ENCODE measurements at places on chromosomes 16 and 17.
A peak's percentile ranks its signal among the peaks of the same experiment; 100 is the strongest.

DNA sequence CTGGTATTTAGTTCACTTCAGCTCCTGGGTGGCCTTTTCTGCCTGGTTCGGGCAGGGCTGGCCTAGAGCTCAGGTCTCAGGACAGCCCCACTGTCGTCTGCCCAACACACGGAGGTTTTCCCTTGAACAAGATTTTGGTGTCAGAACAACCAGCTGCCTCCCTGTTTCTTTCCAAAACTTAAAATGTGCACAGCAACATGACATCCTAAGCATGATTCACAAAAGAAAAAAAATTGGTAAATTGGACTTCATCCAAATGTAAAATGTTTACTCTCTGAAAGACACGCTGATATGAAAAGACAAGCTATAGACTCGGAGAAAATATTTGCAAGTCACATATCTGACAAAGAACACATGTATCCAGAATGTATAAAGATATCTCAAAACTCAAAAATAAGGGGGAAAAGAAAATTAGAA is 197.8 kb upstream of the CHMP6 start:
- no peak for DNase-seq

DNA sequence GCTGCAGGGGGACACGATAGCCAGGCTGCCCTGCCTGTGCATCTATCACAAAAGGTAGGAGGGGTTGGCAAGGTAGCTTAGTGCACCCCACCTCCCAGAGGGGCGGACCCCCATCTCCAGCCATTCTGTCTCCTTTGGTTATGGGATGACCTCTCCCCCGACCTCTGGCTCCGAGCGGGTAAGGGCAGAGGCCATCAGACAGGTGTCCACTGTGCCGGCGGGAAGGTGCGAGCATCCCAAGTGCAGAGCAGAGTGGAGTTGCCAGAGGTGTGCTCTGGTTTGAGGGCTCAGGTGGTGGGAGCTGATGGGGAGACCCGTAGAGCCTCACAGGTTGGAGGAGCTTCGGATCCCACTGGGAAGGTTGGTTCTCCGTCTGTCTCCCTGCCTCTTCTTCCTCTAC is 11.7 kb downstream of the LDHD start:
- no peak for DNase-seq

DNA sequence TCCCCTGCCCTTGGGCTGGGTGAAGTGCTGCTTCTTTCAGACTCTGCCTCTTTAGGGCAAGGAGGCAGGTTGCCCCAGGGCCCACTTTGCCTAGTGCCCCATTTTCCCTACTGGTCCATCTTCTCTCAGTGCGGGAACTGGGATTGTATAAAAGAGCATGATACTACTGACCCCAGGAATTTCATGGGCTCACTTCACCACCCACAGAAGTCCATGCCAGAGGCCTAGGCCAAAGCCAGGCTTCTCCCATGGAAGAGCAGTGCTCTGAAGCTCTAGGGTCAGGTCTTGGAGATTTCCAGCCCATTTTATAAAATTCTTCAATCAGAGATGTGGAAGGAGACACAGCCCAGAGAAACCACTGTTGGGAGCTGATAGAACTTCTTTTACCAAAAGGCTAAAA is 5.7 kb downstream of the CACNG1 start:
- no peak for DNase-seq

DNA sequence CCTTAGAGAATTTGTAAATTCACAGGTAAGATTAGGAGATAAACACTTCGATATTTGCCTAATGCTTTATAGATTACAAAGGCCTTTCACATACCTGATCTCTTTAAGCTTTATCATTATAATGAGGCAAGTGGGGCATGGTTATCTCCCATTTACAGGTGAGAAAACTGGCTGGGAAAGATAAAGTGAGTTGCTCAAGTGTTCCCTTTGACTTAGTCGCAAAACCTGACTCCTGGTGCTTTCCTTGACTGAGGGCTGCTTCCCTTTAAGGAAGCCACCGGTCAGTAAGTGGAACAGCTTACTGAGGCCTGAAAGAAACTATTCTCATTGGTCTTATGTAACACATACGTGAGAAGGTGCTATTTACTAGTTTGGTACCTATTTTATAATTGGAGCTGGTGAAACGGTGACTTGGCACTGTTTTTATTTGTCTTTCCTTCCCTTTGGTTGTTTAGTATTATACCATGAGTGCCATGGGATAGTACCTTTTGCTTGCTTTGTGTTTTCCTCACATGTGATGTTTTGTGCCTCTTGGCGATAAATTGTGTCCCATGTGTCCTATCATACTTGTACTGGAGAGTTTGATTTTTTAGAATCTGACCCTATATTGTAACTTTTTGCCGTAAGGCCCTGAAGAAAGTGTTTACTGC is 57.2 kb downstream of the NUP88 start:
- DNase-seq: peak; percentile 8

DNA sequence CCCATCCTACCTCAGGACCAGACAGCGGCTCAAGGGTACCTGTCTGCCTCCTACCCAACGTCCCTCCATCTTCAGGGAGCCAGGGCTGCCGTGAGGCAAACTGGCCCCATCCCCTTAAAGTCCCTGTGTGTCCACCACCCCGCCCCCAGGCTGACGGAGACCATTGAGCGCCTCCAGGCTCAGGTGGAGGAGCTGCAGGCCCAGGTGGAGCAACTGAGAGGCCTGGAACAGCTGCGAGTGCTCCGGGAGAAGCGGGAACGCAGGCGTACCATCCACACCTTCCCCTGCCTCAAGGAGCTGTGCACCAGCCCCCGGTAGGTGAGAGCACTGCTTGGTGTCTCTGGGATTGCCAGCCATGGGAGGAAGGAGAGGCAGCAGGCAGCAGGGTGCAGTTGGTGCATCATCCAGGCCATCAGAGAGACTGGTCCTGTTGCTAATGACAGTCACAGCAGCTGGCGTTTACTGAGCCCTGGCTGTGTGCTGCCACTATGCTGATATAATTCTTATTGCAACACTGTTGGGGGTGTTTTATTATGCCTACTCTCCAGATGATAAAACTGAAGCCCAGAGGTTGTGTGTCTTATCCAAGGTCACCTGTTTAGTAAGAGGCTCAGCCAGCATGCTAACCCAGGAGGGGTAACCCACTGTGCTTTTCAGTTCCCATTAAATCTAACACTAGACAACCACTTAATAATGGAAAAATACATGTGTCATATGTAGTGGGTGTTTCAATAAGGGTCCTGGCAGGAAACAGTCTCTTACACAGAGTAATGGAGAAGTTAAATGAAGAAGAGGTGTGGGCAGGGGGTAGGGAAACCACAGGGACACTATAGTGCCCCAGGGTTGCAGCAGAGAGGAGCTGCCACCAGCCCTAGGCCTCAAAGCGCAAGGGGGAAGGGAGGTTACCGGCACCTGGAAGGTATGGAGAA is 10.3 kb upstream of the MRPL58 start:
- DNase-seq: no peak

- no peak for DNase-seq
Measured at GRCh38 chr17:80646328-80646727, 101.7 kb downstream of the RPTOR start.

- no peak for DNase-seq
Measured at GRCh38 chr16:57343221-57343620, 15.4 kb upstream of the CCL22 start.

DNA sequence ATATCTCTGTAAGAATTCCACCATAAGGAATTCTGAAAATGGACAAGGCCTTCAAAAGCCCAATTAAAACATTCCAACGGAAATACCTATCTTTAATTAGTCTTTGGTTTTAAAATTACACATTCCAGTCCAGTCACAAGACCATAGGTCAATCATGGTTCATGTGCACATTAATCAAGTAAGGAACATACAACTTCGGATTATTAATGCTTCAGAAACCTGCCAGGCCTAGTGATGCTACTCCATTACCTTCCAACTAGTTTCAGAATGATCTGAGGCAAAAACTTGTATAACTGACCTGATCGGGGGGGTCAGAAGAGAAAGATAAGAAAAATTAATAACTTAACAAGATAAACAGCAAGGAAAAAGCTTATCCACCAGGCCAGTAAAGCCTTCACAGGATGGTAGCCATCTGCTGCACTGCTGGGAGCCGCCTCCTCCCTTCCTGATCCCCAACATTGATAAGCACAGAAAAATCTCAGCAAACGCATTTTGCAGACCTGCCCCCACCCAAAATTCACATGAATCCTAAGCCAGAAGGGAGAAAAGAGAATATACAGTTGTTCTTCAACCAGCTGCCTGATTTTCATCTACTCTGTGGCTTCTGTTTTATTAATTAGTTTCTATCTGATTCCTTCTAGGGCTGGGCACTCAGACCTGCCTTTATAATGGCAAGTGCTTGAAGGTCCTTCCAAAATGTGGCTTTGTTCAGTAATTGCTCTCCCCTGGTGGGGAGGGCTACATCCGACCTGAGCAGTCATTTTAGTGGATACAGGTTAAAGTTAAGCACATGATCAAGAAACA is 6.0 kb downstream of the SDR42E1 start:
- DNase-seq: no peak

- no peak for DNase-seq
Measured at GRCh38 chr16:47374629-47375028, 86.2 kb downstream of the ITFG1 start.

- no peak for DNase-seq
Measured at GRCh38 chr17:68981288-68981687, 26.1 kb upstream of the ABCA8 start.

GRCh38 chr17:80348551-80349150 is 66.3 kb upstream of the ENDOV start:
- no peak for DNase-seq

DNA sequence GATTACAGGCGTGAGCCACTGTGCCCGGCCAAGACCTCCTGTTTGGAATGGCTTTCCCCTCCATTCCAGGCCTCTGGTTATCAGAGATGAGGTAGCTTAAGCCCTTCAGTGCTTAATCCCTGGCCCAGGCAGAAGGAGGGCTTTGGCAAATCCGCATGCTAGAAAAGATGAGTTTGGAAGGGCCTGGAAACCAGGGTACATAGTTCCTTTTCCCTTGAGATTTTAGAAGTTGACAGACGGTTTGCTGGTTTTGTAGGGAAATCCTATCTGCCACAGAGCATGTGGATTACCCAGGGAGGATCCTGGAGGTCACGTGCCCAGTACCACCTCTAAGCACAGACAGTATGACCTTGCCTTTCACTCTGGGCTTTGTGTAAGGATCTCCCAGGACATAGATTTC is 114.7 kb upstream of the CACNG3 start:
- no peak for DNase-seq

DNA sequence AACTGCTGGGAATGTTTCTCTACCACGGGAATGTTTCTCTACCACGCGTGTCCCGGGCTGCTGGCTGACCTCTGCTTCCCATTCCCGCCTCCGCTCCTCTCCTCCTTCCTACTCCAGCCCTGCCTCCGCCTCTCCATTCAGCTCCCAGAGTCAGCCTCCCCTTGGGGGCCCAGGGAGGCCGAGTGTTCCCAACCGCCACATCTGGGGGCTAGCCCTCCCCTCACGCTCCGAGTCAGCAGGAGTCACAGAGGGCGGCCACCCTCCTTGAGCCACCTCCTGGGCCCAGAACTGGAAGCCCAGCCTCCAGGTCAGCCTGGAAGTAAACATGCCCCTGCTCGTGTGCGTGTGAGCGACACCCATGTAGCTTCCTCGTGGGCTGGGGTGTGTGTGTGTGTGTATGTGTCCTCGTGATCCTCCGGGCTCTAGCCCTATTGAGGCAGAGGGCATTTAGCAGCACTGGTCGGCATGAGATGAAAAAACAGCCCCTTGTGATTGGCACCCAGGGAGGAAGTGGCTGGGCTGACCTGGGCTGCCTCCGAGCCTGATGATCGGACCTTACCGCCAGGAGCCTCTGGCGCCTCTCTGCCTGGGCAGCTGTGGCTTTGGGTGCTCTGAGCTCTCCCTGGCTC is 7.3 kb downstream of the CYGB start:
- DNase-seq: no peak

DNA sequence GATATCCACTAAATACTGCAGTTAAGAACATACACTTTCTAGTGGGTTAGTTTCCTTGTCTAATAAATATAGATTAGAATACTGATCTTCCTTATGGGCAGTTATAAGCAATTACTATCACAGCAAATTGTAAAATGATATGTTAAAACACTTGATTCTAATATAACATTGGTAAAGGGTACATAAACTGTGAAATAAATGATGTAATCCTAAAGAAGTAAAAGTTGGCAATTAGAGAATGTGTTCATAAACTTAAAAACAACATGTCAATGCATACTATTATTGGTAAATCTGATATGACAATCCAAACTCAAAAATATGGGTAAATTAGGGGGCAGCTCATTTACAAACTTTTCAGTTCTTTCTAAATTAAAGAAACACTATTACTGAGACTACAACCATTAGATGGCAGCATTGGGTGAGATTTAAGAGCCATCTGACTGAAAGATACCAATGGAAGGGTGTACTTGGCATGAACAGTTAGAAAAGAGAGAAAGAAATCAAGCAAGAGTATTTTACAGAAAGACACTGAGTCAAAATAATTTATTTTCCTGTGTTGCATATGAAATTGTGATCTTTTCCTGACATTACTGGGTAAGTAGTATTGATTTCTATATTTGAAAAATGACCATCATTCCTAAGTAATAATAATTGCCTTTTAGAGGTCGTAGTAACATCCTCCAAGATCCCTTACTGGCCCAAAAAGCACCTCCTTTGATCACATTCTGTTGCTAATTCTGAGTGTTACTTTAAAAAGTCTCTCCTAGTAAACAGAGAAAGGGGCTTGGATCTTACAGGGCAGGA is 119.6 kb downstream of the SPAG9 start:
- peak; percentile 52 for DNase-seq

- no peak for DNase-seq
Measured at GRCh38 chr17:76635659-76636360, 7.7 kb downstream of the ST6GALNAC1 start.

- DNase-seq: no peak
Measured at GRCh38 chr16:12059216-12059769, 82.8 kb downstream of the SNX29 start.

GRCh38 chr17:83115832-83116231 is 36.4 kb downstream of the METRNL start:
- no peak for DNase-seq

DNA sequence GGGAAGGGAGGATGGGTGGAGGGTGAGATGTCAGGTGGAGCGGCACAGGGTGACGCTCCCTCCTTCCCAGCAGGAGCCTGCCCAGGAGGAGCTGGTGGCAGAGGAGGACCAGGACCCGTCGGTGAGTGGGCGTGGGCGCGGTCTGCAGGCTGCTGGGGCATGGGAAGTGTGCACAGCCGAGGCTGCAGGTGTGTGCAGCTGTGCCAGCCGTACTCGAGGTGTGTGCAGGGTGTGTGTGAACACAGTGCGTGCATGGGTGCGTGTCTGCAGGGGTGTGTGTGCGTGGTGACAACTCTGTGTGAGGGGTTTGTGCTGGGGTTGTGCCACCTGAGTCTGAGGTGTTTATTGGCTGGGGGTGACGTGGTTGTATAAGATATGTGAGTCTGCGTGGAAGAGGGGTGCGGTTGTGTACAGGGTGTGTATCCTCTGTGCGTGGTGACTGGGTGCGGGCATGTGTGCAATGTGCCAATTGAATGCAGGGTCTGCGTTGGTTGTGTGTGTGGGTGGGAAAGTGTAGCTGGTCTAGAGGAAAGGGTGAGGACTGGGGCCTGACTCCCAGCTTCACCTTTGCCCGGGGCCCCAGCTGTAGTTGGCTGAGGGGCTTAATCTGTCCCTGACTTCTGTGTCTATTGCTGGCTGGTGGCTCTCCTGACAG is 670 bp downstream of the TNFSF12 start:
- DNase-seq: peak; percentile 45

- no peak for DNase-seq
Measured at GRCh38 chr17:79608624-79608959, 2.3 kb downstream of the RBFOX3 start.

- DNase-seq: no peak
Measured at GRCh38 chr16:79007614-79008013, 592.9 kb downstream of the MAF start.

GRCh38 chr17:75036643-75037268 is 10.0 kb downstream of the ATP5PD start:
- no peak for DNase-seq

Measured in iPS-NIHi11 (cell line).